ENCODE measurements at places on chromosomes 5 and 9. TPM values are rescaled to one million over a fixed set of nuclear protein-coding genes. Genes with fewer than 3 reads are reported as not detected.

GRCh38 chr9:77750284-77750683 lies 102.2 kb upstream of the GNA14 start:
- no peak for DNase-seq

- DNase-seq, result no peak
These were observed 133.8 kb downstream of the ARHGEF28 start for GRCh38 chr5:73759771-73760170.

DNA sequence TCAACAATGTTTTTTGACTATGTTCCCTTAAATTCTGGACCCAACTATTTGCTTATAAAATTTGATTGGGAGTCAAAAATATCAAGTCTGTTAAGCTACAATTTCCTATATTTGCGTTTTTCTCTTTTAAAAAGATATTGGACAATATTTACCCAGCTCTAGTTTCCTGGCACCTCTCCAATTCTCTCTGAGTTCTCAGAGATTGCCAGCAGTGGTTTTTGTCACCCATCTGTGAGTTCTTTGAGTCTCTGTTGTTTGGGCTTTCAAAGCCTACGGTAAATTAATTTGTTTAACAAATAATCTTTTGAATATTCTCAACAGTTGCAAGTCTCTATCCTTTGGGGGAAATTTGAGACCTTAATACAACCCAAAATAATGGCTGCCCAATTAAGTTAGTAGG lies 174.2 kb upstream of the PUM3 start:
- no peak for DNase-seq

- DNase-seq, result peak; percentile 70
These were observed 41.4 kb upstream of the CLPTM1L start for GRCh38 chr5:1386274-1386717.

GRCh38 chr5:32711362-32711680 lies 200 bp downstream of the NPR3 start:
- DNase-seq, result no peak

The SV2C gene
- 0.06 TPM for total RNA-seq

The PCDHA8 gene
- not detected for total RNA-seq

The SLC1A1 gene
- 0.14 TPM for total RNA-seq
